ENCODE measurements at places on chromosomes 6 and 20.

- no peak for DNase-seq
These were observed 522.7 kb upstream of the CDH4 start for GRCh38 chr20:60729135-60729900.

- peak; percentile 14 for DNase-seq
These were observed 617 bp upstream of the TSPYL1 start for GRCh38 chr6:116280161-116280932.

DNA sequence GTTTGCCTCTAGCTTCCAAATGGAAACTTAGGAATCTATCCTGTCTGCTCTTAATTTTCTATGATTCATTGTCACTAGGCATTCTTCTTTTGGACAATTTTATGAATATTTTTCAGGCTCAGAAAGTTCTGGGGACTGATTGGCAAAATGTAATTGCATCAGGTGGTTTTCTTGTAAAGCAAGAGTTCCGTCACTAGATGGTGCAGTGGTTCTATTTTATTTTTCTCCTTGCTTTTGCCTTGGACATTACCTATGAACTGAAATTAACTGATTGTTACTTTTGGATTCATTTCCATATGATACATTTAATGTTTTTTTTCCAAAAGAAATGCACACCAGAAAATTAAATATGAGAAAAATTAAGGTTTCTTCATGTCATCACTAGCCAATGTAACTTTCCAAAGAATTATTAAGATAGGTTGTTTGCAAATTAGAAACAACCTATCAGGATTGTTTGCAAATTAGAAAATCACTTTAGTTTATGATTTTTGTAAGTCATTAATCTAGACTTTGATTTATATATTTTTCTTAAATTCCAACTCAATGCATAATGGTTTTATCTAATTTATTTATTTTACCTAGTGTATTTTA is 48.0 kb downstream of the TMEM170B start:
- peak; percentile 31 for DNase-seq

- DNase-seq = no peak
These were observed 38.6 kb upstream of the MARCKS start for GRCh38 chr6:113818578-113818977.

GRCh38 chr20:43748274-43748673 is 21.5 kb upstream of the GTSF1L start:
- no peak for DNase-seq

- no peak for DNase-seq
These were observed 247.4 kb downstream of the CD109 start for GRCh38 chr6:73943411-73943810.
